ENCODE measurements at places on chromosomes 16 and 17.

DNA sequence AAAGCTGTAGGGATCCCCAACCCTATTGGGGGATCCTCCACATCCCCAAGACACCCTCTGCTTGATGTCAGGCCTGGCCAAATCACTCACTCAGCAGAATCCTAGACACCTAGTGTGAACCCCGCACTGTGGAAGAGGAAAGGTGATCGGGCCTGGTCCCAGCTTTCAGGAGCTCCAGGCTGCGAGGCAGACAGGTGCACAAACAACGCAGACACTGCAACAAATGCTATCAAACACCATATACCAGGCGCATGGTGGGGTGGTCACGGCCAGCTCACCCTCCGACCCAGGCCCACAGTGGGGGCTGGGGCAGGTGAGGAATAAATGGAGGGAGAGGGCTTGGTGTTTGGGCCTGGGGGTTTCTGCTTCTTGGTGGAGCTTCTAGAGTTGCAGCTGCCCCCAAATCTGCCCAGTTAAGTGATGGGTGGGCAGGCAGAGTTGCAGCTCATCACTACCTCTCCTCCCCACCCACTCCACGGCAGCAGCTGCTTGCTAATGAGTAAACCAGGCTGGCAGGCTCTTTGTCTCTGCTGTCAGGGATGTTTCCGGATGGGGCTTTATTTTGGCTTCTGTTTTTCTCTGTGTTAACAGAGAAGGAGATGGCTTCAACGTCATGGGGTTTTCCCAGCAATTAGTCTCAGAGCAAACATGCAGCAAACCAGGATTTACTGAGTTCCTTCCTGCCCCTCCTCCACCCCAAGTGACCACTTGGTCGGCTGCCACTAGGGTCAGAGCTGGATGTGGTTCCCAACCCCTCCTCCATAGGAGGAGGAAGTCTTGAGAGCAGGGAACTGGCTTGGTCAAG is 46.6 kb downstream of the PECAM1 start:
- DNase-seq, result peak; percentile 96

DNA sequence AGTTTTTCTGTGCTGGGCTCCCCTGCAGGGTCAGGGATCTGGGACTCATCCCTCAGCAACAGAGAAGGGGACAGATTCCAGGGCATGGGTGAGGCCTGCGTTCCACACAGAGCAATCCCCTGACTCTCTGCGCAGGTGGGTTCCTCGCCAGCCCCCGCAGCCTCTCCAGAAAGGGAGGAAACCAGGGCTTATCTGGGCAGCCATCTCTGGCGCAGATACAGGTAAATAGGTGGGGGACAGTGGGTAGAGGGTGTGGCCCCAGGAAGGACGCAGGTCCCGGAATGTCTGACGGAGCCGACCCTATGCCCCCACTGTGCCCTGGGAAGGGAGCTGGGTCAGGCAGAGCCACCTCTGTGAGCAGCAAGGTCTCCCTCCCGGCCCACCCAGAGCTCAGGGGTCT is 23.2 kb downstream of the PIEZO1 start:
- DNase-seq, result no peak

- DNase-seq, result no peak
Observed at GRCh38 chr16:59881376-59881775, 1147.3 kb upstream of the GOT2 start.

DNA sequence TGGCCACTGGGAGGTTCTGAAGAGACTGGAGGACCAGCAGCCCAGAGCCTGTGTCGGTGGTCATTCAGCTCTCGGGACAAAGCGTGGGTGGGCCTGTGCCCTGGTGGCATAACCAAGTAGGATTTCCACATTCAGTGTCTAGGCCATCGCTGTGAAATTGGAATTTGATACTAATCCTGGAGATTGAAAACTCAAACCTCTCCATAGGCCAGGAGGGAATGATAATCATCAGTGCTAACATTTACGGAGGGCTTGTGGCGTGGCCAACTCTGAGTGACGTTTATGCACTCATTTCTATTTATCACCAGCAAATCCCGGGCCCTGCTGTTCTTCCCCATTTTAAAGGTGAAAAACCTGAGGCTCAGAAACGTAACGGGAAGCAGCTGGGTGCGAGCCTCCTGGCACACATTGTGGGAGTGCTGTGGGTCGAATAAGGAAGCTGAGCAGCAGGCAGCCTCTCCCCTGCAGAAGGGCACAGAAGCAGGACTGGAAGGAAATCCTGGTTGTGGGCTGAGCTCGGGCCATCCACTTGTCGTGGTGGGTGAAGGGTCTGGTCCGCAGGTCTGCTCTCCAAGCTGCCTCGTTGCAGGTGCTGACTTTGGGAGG is 33.1 kb downstream of the RAI1 start:
- no peak for DNase-seq

- no peak for DNase-seq
Observed at GRCh38 chr17:10247810-10248209, 49.4 kb upstream of the GAS7 start.

GRCh38 chr16:72952811-72953271 is 95.1 kb downstream of the ZFHX3 start:
- DNase-seq, result no peak

GRCh38 chr17:8248751-8249607 is at the start of gene PFAS:
TSS of gene PFAS (plus strand) at chr17:8249289. CDS start at chr17:8253938, 4,649 bp downstream.
- peak; percentile 100 for DNase-seq

- no peak for DNase-seq
Observed at GRCh38 chr16:84897911-84898377, 78.2 kb downstream of the CRISPLD2 start.

DNA sequence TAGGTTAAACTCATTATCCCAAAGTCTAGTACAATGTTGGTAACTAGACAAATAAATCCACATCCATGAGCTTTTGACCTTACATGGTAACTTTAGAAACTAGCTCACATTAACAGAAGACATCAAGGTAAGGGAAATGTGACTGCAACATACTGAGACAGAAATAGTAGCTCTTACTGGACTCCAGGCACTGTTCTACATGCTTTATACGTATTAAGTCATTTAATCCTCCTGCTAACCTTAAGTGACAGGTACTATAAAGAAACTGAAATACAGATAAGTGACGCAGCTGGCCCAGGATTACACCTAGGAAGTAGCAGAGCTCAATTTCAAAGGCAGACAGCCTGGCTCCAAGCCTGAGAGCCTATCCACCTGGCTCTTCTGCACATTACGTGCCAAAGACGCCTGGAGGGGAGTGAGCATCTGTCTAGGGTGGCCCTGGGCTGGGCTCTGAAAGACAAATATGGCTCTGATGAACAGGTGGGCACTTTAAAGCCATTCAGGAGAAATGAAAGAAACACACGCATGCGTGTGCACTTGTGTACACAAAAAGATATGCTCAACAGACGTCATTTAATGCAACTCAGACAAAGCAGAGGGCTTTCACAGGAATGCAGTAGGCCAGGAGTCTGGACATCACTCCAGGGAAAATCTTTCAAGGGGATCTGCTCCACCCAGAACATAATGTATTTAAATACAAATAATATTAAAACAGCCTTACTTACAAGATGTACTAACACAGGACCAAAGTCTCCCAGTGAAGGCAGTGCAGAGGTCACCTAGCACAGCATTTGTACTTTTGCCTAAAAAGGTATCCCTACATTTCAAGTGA is 4.4 kb downstream of the ZC3H7A start:
- DNase-seq, result peak; percentile 99

- no peak for DNase-seq
Observed at GRCh38 chr17:72832306-72832705, 260.2 kb downstream of the SLC39A11 start.

DNA sequence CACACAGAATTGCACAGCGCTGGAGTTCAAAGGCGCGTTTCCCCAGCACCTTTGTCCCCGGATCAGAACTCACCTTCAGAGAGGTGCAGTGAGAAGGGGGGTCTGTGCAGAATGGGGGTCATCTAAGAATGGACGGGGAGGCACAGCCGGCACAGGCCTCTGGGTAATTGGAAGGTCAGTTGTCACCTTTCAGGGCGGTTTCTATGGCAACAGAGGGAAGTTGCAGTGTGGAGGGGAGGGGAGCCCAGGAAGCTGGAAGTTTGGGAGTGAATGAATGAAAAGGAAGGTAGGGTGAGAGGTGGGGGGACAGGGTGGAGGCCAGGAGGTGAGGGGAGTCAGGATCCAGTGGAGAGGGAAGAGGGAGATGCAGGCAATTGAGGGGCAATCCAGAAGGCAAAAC is 12.4 kb upstream of the KCNG4 start:
- DNase-seq, result no peak

All from DMS53 (cell line).